Thymus (tissue), 14 donors: ENCODE measurements at places on chromosomes 3 and 15. TPM values are rescaled to one million over a fixed set of nuclear protein-coding genes. Genes with fewer than 3 reads are reported as not detected.

- no peak overlapping the region for H3K27ac ChIP-seq
- no peaks in the 10 kb centered on the region for H3K27me3 ChIP-seq
- H3K36me3 ChIP-seq: no peaks in the 10 kb centered on the region
- no peak overlapping the region for H3K4me3 ChIP-seq
Observed at GRCh38 chr15:48972750-48973503, 9.2 kb upstream of the SHC4 start.

CCR8 gene
- total RNA-seq: 1.8 TPM

VWA5B2 gene
- total RNA-seq: 0.05 TPM

DNA sequence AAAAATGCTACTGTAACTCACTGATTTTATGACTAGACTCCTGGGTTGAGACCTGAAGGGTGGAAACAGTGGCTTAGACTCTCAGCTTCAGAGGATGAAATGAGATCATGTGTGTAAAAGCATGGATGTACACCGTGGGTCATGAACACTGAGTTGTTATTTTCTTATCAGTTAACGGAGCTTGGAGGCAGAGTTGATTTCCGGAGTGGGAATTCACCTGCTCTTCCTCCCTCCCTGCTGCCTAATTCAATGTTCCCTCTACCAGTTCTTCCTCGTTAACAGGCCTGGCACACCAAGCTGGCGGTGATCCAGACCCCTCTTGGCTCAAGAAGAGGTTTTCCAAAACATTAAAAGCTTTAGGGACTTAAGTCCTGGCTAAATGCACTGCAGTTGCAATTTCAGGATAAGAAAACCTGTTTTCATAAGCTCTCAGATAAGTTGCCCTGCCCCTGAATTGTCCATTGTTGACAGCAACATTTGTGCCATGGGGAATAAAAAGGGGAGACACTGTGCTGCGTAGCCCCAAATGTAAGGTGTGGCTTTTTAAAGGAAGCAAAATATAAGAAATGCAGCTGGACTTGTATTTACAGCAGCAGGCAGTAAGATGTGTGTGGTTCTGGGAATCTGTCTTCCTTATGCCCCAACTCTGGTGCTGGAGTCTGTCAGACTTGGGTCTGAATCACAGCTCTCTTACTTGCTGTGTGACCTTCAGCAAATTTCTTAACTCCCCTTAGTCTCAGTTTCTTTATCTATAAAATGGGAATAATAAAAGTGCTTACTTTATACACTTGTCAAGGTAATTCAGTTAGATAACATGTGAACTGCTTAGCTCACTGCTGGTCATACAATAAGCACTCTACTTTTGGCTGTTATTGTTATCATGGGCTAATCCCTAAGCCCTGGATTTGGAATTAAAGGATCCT lies 9.9 kb downstream of the PDIA5 start:
- no peak for DNase-seq
- H3K27me3 ChIP-seq: no peaks in the 10 kb centered on the region
- H3K4me3 ChIP-seq: no peak overlapping the region
- H3K27ac ChIP-seq: no peak overlapping the region

SLC28A2 gene
- total RNA-seq: not detected

DUOX1 gene
- total RNA-seq: 0.61 TPM
